ENCODE measurements at places on chromosomes 16 and 17. TPM values are rescaled to one million over a fixed set of nuclear protein-coding genes. Genes with fewer than 3 reads are reported as not detected.

MYO15A gene
- total RNA-seq, result 0.57 TPM

C16orf74 gene
- total RNA-seq, result not detected

SEPTIN12 gene
- total RNA-seq, result not detected

ARL2BP gene
- 76.3 TPM for total RNA-seq

GRCh38 chr16:74601126-74601871 lies 5.6 kb downstream of the GLG1 start:
- no peak for DNase-seq

DNA sequence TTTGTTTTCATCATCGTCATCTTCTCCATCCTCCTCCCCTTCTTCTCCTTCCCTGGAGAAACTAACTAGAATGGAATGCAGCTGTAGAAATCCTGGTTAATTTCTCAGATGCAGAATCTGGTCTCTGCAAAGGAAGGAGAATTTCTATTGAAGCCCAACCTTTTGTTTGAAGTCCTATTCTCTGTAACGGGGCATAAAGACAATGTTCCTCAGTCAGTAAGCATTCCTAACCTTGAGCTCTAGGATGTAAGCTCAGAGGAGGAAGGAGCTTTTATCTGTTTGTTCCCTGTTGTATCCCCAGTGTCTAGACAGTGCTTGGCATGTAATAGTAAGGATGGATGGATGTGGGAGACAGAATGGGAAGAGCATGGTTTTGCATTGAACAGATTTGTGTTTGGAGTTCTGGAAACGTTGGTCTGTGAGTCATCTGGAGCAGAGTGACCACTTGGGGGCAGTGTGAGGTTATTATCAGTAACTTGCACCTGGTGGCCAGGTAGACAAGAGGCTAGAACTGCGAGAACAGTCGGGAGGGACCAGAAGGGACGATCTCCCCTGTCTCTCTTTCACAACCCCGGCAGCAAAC lies 363.7 kb downstream of the SNX29 start:
- no peak for DNase-seq

DNA sequence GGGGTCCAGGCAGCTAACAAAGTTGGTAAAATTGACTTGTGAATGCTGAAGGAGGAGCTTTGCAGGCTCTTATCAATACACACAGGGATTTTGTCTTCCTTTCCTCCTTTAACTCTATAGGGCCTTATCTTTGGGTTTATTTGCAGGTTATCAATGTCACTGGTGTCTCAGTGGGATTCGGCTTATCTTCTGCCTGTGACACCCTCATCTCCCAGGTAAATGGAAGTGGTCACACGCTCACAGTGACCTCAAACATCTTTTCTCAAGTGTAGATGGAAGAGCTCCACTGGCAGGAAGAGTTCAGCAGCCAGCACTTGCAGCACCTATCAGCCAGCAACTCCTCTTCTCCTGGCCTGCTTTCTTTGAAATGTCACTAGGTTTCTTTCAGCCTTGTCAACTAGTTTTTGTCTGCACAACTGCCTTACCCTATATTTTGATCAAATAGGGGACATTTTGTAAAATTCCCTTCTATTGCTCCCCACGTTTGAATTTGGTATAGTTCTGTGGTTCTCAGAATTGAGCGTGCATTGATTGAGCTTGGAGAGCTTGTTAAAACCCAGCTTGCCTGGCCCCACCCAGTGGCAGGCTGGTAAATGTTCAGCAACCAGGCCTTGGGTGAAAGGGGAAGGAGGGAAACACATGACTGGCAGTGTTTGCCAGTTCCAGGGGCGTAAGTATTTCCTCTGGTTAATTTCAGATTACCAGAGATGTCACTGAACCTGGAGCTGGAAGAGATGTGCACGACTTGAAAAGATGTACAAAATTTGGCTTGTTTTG lies 12.8 kb downstream of the SLC47A1 start:
- no peak for DNase-seq

- DNase-seq, result no peak
These were observed 21.4 kb downstream of the MYBBP1A start for GRCh38 chr17:4533523-4534504.

- peak; percentile 5 for DNase-seq
These were observed 262.3 kb downstream of the KIF2B start for GRCh38 chr17:54085020-54085419.

DNA sequence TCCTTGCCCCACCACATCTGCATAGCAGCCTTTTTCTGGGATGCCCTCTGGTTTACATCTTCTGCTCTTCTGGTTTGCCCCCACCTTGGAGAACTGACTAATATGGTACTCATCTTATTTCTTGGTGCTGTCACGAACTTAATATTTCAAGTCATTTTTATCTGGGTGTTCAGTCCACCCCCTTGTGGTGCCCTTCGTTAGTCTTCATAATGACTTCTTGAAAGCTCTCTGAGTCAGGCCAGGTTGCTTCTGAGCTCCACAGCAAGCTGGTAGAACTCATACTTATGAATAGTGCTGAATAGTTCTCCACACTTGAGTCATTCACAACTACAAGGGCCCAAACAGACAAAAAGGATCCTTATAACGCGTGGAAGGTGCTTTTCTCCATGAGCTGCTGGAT lies 35.8 kb upstream of the TEKT3 start:
- peak; percentile 53 for DNase-seq

DNA sequence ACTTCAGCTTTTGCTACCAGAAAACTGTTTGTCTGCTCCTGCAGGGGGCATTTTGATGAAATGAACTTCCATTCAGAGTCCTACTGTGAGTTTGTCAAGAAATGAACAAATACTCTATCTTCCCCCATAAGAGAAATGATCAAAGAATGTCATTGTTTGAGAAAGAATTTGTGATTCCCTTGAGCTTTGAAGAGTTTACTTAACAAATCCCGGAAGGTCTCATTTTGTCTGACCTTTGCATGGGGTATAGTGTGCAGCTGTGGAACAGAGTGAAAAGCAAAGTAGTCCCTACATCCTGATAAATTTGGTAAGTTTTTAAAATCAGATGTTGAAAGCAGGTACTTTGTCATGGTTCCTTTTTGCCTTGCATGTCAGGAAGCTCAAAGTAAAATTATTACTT lies 178.0 kb downstream of the ABCC12 start:
- DNase-seq, result no peak

- DNase-seq, result no peak
These were observed 30.9 kb downstream of the ABCC1 start for GRCh38 chr16:15980329-15980728.

DNA sequence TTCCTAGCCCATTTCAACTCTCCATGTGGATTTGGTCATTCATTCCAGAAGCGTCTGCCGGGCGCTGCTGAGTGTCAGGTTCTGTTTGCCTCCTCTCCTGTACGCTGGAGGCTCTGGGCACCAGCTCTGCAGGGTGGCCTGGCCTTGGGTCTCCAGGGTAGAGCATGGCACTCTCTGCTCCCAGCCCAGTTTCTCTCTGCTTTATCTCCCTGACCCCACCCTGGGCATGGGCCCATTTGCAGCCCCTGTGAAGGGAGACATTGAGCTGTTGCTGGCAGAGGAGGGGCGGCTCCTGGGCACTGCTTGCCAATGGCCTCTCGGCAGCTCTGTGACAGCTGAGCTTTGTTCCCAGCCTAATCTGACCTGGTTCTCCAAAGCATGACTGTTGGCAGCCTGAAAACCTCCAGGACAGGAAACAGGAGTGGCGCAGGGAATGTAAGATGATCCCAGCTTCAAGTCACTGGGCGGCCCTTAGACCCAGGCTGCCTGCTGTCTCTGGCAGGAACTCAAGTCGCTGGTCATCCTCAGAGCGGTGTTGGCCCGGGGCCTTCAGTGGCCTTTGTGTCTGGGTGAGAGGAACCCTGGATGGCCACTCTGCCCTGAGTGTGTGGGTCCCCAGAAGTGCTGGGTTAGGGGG lies 146.8 kb downstream of the SEC14L1 start:
- peak; percentile 98 for DNase-seq

- no peak for DNase-seq
These were observed 22.7 kb upstream of the CPSF4L start for GRCh38 chr17:73284354-73284753.

DNA sequence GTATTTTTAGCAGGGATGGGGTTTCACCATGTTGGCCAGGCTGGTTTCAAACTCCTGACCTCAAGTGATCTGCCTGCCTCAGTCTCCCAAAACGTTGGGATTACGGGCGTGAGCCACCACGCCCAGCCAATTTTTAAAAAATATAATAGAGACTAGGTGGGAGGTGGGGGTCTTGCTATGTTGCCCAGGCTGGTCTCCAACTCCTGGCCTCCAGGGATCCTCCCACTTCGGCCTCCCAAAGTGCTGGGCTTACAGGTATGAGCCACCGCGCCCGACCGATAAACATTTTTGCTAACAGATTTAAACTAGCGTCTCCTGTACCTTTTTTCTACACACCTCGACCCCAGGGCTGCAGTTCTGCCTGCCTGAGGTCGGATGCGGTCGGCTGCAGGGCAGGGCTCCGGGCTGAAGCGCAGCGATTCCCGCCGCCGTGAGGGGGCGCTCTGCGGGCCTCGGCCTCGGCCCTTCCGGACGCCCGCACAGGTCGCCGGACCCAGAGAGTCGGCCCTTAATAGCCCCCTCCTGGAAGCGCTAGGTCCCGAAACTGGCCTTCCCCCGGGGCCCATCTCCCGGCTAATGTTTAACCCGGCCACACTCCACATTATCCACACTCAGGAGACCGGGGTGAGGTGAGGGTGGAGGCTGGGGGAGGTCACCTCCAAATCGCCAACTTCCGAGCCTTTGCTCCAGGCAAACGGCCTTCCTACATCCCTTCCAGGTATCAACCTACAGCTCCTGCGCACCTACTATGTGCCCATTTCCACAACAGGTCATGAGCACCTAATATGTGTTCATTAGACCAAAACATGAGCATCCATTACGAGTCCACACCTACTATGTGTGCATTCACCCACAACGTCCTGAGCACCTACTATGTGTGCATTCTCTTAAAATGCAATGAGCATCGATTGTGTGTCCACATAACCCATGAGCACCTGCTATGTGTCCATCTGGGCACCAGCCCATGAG lies 2.0 kb upstream of the GLIS2 start:
- DNase-seq, result peak; percentile 35

All from myocyte (in vitro differentiated cells).